ENCODE measurements at places on chromosomes 4 and X.

DNA sequence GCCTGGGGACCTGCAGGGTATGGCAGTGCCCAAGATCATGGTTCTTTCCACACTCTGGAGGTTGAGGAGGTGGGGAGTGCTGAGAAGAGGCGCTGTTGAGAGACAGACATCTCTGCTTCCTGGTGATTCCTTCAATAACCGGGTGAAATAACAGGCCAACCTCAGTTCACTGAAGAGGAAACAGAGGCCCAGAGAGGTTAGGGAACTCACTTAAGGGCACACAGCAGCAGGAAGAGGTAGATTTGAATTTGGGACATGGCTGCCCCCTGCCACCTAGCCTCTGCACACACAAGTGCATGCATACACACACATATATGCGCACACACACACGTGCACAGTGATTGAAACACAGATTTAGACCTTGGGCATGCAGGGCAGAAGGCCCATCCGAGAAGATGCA, 24.9 kb upstream of the HMX1 start:
- DNase-seq = no peak

DNA sequence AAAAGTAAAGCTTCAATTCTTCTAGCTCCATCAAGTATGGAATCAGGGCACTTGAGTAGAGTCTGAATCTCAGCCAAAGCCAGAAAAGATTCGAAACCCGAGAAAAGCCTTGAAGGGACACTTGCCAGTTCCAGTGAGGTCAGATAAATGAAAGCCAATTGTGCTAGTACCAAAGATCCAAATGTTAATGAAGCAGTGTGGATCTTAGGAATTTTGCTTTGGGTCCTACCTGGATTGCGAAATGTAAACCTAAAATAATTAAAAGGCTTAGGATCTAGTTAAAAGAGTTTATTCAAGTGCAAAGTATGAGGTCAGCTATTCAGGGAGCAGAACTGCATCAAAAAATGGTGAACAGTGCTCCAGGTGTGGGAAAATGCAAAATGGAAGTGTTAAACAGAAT, 552.6 kb downstream of the NAP1L3 start:
- no peak for DNase-seq

DNA sequence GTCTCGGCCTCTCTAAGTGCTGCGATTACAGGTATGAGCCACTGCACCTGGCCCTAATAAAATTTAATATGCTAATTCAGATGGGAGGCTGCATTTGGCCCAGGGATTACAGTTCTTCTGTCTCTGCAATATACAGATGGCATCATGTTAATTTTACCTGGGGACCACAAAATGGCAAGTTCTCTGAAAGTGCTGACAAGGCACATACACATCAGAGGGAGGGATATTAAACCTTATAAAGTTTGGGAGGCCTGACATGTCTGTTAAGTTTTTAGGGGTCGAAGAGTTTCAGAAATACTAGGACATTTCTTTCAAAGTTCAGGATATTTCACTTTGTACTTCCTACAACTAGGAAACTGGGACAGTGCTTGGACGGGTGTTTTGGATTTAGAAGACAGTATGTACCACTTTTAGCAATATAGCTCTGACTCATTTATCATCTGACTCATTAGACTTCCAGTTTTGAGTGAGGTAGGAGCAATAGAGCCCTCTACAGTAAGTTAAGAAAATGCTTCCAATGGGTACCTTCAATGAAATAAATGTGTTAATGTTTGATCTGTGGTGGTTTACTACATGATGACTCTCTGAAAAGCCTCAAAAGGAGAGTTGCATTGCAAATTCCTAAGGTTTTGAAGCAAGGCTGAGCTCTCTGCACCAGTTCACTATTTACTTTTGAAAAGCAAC, 981.0 kb upstream of the HS3ST1 start:
- DNase-seq = no peak

- no peak for DNase-seq
Measured at GRCh38 chrX:153903991-153904957, at the start of gene AVPR2. TSS of gene AVPR2 (plus strand) at chrX:153904673. CDS start at chrX:153905146, 473 bp downstream.

DNA sequence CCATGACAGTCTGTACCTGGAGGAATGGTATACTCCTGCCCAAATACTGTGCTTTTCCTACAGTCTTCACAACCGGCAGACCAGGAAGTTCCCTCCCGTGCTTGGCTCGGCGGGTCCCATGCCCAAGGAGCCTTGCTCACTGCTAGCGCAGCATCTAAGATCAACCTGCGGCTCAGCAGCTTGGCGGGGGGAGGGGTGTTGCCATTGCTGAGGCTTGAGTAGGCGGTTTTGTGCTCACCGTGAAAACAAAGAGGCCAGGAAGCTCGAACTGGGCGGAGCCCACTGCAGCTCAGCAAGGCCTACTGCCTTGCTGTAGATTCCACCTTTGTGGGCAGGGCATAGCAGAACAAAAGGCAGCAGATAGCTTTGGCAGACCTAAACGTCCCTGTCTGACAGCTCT, 152.7 kb downstream of the TEX11 start:
- DNase-seq = peak; percentile 27

DNA sequence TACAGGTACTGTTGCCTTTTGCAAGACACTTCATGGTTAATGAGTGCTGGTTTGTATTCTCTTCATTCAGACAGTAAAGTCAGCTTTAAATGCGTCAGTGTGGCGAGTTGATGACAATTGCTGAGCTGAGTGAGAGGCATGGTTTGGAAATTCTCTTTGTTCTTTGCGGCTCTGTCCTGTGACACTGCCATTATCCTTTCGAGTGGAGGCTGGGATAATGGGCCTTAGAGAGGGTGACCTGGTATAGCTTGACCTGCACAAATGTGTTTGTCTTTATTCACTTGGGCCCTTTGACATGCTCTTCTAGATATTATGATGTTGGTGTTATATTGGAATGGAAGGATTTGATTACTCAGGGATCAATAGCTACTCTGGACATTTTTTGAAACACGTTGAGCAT, 208.5 kb upstream of the FAT1 start:
- no peak for DNase-seq

DNA sequence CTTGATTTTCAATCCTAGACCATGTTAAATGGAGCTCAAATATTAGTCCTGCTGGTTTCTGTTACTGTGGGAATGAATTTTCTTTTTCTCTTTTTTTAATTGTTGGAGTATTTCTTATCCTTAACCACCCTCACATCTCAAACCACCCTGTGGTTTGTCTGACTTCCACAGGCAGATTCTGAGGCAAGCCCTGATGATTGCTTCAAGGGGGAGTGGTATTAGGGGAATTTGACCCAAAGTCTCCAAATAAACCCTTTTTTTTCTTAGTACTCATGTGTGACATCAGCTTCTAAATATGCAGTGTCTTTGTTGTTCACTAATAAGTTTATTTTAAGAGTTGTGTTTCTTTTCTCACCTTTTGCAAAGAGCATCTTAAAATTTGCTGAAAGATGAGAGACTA, 810.3 kb downstream of the IL1RAPL1 start:
- no peak for DNase-seq

- no peak for DNase-seq
Measured at GRCh38 chrX:68599256-68600152, 48.0 kb upstream of the STARD8 start.

- no peak for DNase-seq
Measured at GRCh38 chrX:136762820-136763452, 17.8 kb downstream of the ARHGEF6 start.

DNA sequence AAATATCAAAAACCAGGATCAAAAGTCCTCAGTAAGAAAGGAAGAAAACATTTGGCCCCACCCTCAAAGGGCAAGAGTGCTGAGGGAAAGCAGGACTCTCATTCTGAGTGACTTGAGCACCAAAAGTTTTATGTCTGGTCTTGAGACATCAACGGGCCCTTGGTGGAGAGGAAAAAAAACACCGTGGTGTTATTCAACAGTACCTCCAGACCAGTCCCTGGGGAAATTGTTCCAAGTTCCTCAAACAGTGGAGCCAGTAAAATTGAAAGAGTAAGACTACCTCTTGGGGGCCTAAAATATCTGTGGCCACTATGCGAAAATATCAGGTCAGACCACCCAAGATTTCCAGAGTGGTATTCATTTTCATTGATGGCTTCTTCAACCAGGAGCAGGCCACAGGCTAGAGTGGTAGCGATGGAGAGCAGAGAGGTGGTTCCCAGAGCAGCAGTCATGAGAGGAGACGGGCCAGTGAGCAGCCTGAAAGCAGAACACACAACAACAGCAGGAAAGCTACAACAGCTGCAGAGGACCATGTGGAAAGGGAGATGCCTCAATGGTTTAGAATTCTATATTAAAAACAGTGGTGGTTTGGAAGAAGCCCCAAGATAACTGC, 63.7 kb upstream of the RPL34 start:
- no peak for DNase-seq

DNA sequence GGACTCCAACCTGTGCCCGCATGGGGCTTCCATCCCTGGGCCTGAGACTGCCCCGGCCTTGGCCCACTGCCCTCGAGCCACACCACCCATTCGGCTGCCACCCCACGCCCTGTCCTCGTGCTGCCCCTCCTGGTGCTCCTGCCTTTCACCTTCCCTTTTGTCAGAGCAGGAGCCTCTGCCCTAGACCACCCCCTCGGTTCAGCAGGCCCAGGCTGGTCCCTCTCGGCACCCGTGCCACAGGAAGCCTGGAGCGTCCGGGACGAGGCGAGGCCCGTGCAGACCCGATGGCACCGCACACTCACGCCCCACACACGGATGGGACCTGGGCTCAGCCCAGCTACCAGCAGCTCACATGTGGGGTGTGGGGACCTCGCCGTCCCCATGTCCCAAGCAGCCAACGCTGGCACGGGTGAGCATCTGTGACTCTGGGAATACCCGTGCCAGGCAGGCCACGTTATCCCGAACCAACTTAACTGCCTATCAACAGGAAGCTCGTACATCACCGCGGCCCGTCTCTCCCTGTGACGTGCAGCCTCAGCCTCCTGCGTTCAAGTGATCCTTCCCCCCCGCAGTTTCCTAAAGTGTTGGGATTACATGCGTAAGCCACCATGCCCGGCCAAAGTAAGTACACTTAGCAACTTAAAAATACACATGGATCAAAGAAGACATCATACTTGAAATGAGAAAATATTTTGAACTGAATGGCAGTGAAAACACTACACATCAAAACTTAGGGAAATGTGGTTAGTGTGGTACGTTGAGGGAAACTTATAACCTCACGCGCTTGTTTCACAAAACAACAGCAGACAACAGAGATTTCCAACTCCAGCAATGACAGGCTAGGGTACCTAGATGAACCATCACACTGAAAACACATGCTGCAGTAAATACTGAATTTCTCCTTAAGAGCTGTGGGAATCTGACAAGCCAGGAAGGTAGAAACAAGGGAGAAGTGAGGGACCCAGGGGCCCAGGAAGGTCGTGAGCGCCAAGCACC, 29.0 kb downstream of the LRPAP1 start:
- no peak for DNase-seq

DNA sequence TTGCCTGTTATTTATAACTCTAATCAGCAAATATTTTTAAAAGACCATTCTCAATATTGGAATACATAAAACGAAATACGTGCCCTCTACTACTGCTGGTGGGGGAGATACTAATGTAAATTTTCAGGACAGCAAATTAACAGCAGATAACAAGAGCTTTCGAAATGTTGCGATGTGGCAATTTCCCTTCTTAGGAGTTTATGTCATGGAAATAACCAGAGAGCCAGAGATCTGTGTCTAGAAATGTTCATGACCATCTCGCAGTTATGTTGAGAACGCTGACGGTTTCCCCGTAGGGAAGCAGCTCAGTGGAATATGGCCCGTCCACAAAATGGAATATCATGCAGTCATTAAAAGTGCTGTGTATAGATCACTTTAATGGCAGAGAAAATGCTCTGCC, 238.4 kb upstream of the PSAPL1 start:
- no peak for DNase-seq

- no peak for DNase-seq
Measured at GRCh38 chrX:108072746-108073145, 18.6 kb downstream of the PSMD10 start.

GRCh38 chr4:155543126-155543765, 123.4 kb upstream of the GUCY1A1 start:
- DNase-seq = no peak

GRCh38 chrX:40011322-40012038, 86.3 kb downstream of the BCOR start:
- DNase-seq = no peak

- no peak for DNase-seq
Measured at GRCh38 chr4:127120441-127121090, 512.2 kb upstream of the INTU start.

GRCh38 chr4:186563761-186564160, 8.4 kb upstream of the MTNR1A start:
- DNase-seq = no peak

GRCh38 chr4:64582492-64582891, 173.2 kb upstream of the TECRL start:
- no peak for DNase-seq

DNA sequence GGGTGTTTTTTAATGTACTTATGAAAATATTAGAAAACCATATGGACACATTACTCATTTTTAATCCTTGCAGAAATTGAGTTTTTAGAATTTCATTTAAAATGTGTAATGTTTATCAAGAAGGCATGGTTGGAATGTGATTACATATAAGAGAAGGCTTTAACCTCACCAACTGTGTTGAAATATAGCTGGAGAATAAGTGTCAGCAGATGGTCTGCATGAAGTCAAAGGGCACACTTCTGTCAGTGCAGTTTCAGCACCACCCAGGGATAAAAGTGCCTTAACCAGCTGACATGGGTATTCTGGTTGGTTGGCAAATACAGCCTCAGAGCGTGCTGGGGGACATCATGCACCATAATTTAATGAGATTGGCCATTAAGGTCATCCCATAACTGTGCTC, 21.2 kb upstream of the ANTXR2 start:
- no peak for DNase-seq

- no peak for DNase-seq
Measured at GRCh38 chr4:13054420-13054970, 429.6 kb downstream of the RAB28 start.

- no peak for DNase-seq
Measured at GRCh38 chr4:54570822-54571221, 86.9 kb upstream of the KIT start.

DNA sequence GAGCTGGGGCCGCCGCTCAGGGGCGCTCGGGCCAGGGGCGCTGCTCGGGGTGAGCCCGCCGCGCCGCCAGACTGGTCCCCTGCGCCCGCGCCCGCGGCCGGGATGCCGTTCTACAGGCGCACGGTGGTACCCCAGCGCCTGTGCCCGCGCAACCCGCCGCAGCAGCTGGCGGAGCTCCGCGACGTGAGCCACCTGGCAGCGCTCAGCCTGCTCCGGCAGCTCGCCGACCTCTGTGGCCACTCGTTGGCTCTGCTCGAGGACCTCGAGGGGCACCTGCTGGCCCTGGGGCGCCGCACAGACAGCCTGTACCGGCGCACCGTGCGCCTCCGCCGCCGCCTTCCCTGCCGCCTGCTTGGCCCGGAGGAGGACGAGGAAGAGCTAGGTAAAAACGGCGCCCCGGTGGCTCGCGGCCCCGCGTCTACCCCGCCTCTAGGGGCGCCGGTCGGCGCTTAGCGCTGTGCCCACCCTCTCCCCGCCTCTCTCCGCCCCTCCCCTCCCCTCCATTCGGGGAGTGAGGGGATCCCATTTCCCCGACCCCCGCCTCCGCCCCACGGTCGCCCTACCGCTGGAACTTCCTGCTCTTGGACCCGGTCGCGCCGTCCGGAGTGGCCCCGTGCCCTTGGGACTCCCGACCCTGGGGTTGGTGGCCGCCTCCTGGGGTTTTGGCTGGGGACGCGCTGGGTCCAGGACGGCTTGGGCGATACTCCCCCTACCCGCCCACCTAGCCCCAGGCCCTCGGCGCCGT, 513 bp downstream of the NHSL2 start:
- peak; percentile 7 for DNase-seq
